ENCODE measurements at places on chromosomes 12 and 14.
A peak's percentile ranks its signal among the peaks of the same experiment; 100 is the strongest.

DNA sequence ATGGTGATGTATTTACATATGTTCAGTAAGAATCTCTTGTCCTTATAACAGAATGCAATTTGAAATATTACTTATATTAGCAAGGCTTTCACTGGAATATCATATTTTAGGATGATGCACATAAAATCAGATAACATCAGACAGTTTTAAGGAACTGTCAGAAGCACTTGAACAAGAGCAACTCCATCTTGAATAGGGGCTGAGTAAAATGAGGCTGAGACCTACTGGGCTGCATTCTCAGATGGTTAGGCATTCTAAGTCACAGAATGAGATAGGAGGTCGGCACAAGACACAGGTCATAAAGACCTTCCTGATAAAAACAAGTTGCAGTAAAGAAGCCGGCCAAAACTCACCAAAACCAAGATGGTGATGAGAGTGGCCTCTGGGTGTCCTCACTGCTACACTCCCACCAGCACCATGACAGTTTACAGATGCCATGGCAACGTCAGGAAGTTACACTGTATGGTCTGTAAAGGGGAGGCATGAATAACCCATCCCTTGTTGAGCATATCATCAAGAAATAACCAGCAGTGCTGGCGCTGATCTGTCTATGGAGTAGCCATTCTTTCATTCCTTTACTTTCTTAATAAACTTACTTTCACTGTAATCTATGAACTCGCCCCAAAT is 27.6 kb upstream of the ETV6 start:
- DNase-seq = no peak

GRCh38 chr12:56097738-56098137 is 6.6 kb upstream of the PA2G4 start:
- no peak for DNase-seq

- no peak for DNase-seq
Observed at GRCh38 chr12:93713800-93714199, 36.6 kb downstream of the CRADD start.

DNA sequence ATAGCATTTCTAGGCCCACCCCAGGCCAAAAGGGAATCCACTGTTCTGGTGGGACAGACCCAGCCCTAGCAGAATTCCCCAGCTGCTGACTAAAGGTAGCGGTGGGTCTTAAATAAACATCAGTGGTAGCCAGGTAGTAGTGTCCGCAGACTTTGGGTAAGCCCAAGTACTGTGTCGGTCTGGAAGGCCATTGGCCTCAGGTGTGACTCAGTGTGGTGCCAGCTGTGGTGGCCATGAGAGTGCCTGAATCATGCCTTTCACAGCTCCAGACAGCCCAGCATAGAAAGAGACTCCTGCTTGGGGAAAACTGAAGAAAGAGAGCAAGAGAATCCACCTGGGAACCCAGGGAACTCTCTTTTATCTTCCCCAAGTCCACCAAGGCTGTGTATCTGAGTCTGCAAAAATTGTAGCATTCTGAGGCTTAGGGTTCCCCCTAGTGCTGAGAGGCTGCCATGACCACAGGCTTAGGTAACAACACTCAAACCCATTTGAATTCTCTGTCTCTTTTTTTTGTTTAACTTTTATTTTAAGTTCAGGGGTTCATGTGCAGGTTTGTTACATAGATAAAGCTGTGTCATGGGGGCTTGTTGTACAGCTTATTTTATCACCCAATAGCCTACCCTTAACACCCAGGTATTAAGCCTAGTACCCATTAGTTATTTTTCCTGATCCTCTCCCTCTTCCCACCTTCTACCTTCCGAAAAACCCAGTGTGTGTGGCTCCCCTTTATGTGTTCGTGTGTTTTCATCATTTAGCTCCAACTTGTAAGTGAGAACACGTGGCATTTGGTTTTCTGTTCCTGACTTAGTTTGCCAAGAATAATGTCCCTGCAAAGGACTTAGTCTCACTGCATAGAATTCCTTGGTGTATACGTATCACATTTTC is 16.7 kb upstream of the CD163L1 start:
- DNase-seq = peak; percentile 66

- no peak for DNase-seq
Observed at GRCh38 chr12:40853221-40853620, 161.0 kb downstream of the CNTN1 start.

DNA sequence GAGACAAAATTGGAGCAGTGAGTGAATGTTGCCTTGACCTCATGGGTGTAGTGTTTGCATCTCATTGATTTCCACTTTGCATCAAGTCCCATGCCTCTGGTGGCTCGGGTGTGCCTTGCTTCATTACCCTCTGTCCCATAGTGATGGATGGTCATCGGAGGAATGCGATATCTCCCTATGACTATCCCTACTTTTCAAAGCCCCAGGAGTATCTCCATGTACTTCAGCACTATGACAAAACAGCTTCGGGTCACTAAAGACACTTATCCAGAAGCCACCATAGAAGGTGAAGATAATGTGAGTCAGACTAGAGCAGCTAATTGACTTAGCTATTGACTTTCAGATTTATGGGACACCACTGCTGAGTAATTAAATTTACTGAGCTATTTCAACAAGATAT is 355.1 kb upstream of the CCDC196 start:
- no peak for DNase-seq

- no peak for DNase-seq
Observed at GRCh38 chr14:51365241-51365965, 125.4 kb downstream of the TMX1 start.

DNA sequence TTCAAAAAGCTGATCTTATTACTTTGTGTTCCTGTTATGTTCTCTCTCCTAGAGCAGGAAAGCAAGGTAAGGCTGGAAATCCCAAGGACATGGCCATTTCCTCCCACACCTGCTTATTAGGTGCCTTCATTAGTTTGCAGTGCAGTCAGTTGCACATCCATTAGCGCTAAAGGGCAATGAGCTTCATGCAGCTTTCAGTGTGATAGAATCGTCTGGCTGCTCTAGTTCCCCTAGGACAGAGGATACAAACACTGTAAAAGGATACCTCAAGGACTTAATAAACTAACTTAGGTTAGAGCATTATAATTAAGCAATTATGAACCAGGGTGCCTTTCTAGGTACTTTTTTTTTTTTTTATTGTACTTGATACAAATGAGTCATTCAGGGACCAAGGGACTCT is 21.1 kb downstream of the TMEM117 start:
- no peak for DNase-seq

GRCh38 chr12:91332302-91332701 is 149.7 kb upstream of the DCN start:
- DNase-seq = no peak

GRCh38 chr12:53463802-53464560 is 12.1 kb downstream of the PCBP2 start:
- no peak for DNase-seq

DNA sequence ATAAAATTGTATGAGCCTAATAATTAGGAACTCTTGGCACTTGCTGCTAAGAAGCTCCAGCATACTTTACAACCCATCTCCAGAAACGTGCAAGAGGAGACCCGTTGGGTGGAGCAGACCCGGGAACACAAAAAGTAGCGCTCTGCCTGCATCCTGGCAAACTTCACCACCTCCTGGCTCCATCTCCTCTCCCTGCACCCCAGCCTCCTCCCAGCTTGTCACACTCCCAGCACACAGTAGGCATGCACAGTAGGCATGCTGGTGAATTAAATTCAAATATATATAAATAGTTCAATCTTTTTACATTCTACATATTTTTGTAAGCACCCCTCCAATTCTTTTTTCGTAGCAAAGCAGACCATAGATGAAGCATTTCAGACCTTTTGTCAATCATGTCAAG is 1.2 kb downstream of the VSIG10 start:
- no peak for DNase-seq

DNA sequence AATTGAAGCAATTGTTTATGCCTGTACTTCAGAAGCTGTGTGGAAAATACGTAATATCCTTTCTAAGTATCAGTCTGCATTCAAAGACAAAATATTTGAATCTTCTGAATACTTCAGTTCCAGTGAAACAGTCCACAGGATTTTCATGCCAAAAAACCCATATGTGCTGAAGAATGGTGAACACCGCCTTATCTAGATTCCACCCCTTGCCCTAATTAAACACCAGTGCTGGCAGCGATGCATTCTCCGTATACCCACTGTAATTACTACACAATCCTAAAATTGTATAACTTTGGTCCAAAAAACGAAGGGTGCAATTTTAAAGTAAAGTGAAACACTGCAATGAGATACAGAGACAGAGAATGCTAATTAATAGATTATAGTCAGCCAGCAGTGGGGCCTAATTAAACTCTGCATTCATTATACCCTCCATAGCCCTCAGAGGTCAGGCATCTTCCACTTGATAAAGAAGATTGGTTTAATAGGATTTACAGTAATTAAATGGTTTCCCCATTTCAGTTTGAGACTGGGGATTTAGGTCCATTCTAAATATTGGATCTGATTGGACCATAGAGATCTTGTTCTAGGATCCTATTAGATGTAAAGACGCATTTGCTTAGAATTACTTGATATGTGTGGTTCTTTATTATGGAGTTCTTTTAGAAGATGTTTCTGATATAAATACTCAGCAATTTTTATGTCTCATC is 43.9 kb downstream of the ERC1 start:
- DNase-seq = no peak

DNA sequence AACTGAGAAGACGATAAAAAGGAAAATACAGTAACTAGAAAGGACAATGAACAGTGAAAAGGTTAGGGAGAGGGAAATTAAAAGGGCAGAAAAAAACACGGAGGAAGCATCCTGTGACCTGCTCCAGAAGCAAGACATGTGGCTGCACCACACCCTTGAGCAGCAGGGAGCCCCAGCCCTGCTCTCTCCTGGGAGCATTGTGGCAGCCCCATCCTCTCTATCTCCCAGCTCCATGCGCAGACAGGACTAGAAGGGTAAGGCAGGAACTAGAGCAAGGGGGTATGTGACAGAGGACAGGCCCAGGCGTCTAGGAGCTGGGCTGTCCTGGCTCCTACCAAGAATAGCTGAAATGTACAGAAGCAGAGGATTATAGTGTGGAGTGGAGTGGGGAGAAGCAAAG is 38.6 kb upstream of the SMUG1 start:
- DNase-seq = no peak

DNA sequence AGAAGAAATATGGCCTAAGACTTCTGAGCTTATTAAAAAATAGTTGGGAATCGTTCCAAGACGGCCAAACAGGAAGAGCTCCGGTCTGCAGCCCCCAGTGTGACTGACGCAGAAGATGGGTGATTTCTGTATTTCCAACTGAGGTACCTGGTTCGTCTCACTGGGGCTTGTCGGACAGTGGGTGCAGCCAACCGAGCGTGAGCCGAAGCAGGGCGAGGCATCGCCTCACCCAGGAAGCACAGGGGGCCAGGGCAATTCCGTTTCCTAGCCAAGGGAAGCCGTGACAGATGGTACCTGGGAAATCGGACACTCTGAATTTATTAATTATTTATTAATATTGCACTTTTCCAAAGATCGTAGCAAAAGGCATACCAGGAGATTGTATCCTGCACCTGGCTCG is 857.8 kb downstream of the C12orf50 start:
- DNase-seq = no peak

DNA sequence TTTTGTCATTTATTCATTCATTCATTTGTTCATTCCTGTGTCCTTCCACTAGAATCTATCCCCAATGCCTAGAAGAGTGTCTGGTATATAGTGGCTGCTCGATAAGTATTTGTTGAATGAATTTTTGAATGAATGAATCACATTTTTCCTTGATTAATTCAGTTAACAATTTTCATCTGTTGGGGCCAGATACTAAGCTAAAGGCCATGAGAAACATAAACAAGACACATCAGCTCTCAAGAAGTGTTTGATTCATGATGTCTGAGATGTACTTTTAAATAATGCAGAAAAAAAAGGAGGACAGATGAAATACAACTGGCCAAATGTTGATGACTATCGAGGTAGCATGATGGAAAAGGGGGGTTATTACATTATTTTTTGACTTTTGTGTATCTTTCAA is 48.1 kb upstream of the TMED10 start:
- DNase-seq = no peak

DNA sequence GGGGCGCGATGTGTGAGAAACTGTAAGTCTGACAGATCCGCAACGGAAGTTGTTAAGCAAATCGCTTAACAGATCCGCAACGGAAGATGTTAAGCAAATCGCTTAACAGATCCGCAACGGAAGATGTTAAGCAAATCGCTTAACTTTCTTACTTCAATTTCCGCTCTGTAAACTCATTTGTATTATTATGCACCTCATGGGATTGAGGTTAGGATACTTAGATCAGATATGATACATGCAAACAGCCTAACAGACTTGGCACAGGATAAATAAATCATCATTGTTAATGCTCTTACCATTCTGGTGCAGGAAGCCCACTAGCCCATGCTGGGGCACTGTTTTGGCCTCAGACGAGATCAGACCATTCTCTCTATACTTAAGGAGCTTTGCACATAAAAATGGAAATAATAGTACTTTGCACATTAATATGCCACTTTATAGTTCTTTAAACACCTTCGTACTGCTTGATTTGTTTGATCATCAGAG is 399 bp downstream of the NCAPD2 start:
- DNase-seq = no peak

GRCh38 chr14:54348923-54349620 is 47.7 kb upstream of the CDKN3 start:
- DNase-seq = no peak

DNA sequence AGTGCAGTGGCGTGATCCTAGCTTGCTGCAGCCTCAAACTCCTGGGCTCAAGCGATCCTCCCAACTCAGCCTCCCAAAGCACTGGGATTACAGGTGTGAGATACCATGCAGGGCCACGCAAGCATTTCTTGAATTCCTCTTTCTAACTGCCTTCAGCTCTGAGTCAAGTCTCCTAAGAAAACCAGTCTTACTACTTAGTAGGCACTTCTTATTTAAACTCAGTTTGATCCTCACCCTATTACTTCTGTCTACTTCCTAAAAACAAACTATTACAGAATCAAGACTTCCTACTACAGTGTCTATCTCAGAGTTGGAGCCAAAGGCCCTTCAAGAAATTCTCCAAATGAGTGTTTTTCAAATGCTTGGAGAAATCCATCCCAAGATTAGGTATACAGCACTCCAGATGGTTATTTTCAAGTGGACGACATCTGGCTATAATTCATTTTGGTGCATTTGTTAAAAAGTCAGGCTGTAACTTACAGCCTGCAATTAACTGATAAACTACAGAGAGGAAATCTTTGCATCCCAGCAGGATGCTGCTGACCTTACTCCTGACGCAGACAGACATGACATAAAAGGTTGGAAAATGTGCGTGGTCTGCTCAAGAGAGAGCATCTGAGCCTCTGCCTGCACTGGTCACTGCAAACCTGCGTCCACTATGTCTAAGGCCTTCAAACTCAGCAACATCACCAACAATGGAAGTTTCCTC is 34.7 kb downstream of the SSH1 start:
- no peak for DNase-seq

Measured in HTR-8/SVneo (cell line).